ENCODE measurements at places on chromosomes 11 and 22.

- no peak for DNase-seq
Measured at GRCh38 chr11:34337016-34337415, 20.8 kb downstream of the ABTB2 start.

DNA sequence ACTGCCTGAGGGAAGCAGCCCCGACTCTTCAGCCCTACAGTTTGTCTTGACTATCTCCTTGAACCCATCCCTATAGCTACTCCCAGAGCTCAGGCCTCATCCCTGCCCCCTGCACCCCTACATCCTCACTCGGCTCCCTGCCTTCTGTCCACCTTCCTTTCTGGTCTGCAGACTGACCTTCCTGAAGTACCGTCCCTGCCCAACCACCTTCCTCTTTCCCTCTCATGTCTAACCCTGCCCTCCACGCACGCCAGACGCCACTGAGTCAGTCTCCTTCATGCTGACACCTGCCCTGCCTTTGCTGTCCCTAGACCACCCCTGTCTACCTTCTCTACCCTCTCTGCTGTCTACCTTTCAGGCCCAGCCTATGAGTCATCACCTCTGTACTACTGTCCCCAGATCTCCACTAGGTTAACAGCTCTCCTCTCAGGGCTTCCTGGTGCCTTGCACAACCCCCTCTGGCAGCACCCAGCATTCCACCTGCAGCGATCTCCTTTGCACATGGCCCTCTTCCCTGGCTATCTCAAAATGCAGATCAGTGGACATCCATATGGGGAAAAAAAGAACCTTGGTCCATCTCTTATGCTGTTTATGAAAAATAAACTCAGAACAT, 8.9 kb downstream of the KCTD21 start:
- DNase-seq = no peak

GRCh38 chr22:37534445-37534844, 15.2 kb upstream of the CARD10 start:
- DNase-seq = no peak

GRCh38 chr11:109697140-109697843, 275.3 kb downstream of the C11orf87 start:
- peak; percentile 72 for DNase-seq
